T1000 (cell line): ENCODE measurements at places on chromosomes 7 and 10.

- DNase-seq = peak; percentile 41
Observed at GRCh38 chr10:18918532-18918931, 130.1 kb upstream of the MALRD1 start.

GRCh38 chr10:116741391-116742351 is 695 bp downstream of the HSPA12A start:
- DNase-seq = no peak

DNA sequence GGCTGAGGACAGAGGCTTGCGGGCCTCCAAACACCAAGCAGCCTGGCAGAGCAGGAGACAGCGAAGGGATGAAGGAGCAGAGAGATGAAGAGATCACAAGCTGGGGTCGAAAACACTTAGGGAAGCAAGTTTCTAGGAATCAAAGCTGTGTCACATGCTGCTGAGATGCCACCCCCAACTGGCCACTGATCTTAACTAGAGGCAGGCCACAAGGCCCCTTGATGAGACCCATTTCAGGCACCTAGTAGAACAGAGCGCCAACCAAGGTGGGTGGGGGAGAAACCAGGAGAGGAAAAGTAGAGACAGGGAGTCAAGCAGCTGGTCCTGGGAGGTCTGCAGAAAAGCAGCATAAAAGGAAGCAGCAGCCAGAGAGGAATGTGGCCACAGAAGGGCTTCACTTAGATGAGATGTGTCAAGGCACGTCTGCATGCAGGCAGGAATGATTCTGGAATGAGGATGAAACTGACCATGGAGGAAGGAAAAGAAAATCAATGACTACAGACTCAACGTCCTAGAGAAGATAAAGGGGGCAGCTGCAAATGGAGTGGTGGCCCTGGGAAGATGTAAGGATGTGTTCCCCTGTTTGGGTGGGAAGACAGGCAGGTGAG is 85.0 kb upstream of the DDC start:
- no peak for DNase-seq

DNA sequence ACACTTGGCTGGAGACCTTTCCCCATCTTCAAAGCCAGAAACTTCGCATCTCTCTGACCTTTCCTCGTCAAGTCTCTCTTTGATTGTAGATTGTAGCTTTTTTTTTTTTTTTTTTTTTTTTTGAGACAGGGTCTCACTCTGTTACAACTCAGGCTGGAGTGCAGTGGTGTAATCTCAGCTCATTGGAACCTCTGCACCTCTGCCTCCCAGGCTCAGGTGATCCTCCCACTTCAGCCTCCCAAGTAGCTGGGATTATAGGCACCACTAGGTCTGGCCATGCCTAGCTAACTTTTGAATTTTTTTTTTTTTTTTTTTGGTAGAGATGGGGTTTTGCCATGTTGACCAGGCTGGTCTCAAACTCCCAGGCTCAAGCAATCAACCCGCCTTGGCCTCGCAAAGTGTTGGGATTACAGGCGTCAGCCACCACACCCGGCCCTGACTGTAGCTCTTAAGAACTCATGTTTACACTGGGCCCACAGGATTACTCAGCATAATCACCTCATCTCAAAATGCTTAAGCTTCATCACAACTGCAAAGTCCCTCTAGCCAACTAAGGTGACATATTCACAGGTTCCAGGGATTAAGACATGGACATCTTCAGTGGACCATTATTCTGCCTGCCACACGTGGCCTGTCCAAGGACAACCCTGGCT is 11.7 kb downstream of the POLL start:
- no peak for DNase-seq

DNA sequence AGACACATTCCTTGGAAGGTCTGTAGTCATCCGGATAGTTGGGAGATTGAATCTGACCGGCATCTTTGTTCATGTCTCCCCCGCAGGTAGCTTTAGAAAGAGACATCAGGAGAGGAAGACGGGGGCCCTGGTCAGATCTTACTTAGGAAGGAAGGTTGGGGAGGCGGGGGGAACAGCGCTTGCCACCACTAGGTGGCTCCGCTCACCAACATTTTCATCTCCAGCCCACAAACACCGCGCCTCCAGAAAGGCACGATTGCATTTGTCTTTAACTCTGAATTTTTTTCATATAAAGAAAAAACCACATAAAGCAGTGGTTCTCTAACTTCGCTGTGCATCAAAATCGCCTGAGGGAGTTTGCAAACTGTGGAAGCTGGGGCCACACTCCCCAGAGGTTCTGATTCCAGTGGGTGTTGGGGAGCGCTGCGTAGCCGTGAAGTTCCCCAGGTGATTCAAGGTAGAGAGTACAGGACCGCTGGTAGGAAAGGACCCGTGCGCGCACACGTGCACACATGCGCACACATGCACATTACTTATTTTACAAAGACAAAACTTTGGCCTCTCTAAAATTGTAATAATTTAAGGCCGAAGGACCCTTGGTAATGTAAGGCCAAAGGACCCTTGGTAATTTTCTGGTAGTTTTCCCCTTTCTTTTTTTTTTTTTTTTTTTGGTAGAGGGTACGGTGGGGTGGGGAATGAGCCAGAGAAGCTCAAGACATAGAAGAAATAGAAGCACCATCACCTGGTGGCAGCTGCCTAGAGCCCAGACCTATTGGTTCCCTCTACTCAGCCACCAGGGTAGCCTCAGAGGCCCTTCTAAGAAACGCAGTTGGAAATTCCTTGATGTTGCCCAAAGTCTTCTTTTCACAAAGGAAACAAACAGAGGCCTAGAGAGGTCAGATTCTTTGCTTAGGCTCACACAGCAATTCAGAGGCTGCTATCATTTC is 37.4 kb upstream of the OPALIN start:
- DNase-seq = peak; percentile 17

DNA sequence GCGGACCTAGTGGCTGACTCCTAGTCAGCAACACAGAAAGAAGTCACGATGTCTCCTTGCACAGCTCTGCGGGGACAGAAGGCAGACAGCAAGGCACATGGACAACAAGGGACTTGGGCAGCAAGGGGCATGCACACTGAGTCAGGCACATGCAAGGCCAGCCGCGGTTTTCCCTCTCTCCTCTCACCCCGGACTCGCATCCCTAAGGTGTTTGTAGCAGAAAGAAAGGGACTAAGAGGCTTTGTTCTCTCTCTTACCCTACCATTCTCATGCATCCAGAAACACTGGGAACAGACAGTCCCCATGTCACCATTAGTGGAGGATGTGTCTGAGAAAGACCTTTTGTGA is 193.3 kb upstream of the PHF14 start:
- DNase-seq = no peak

GRCh38 chr7:47715631-47716068 is 133.7 kb upstream of the TNS3 start:
- no peak for DNase-seq

GRCh38 chr7:157595086-157595855 is 258.5 kb downstream of the DNAJB6 start:
- DNase-seq = no peak

DNA sequence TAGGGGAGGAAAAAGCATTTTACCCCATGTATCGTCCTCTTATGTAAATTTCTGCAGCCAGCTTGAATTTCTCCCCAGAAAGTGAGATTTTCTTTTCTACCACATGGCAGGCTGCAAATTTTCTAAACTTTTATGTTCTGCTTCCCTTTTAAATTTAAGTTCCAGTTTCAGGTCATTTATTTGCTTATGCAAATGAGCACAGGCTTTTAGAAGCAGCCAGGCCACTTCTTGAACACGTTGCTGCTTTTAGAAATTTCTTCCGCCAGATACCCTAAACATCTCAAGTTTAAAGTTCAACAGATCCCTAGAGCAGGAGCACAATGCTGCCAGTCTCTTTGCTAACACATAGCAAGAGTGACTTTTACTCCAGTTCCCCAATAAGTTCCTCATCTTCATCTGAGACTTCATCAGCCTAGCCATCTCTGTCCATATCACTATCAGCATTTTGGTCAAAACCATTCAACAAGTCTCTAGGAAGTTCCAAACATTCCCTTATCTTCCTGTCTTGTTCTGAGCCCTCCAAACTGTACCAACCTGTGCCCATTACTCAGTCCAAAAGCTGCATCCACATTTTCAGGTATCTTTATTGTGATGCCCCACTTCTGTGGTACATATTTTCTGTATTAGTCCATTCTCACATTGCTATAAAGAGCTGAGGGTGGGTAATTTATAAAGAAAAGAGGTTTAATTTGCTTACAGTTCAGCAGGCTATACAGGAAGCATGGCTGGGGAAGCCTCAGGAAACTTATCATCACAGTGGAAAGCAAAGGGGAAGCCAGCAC is 16.3 kb downstream of the EZH2 start:
- no peak for DNase-seq

- no peak for DNase-seq
Observed at GRCh38 chr7:10685040-10685439, 288.6 kb upstream of the PHF14 start.

- no peak for DNase-seq
Observed at GRCh38 chr7:150737265-150738055, at the start of gene GIMAP5. Gene GIMAP5 (plus strand): TSS chr7:150737418. CDS start chr7:150740885, 3,467 bp downstream.

- DNase-seq = no peak
Observed at GRCh38 chr7:20311743-20312042, 19.0 kb upstream of the ITGB8 start.

DNA sequence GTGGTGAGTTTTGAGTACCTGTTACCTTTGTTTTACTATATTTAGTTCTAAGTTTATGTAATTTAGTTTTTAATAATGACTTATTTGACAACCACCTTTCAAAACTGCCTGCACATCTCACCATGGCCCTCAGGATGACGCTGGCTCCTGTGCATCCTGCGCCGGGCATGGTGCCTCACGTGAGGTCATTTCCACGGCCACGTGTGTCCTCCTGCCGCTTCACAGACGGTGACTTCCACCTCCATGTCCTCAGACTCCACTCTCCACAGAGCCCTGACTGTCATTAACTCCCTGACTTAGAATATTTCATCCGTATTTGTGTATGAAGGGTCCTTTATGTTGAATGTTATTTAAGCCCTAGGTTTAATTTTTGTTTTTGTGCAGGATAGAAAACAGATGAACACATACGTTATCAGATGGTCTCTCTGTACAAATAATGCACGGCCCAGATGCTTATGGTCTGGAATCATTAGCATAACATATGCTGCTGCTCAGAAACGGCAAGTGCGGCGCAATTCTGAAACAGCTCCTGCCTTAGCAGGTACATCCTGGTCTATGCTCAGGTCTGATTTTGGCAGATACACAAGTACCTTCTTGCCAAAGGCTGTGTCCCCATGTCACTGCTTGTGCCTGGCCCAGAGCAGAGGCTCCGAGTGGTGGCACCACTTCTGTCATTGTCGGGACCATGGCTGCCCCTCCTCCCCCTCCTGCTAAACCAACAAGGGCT is 155.8 kb downstream of the WDR37 start:
- DNase-seq = no peak
